ENCODE measurements at places on chromosomes 4 and X. TPM values are rescaled to one million over a fixed set of nuclear protein-coding genes. Genes with fewer than 3 reads are reported as not detected.

CXCR3 gene
- total RNA-seq: not detected

NWD2 gene
- not detected for total RNA-seq

PYURF gene
- 141 TPM for total RNA-seq

FHIP1A gene
- 0.36 TPM for total RNA-seq

OCIAD2 gene
- 2.2 TPM for total RNA-seq

TRIM61 gene
- total RNA-seq: 6.3 TPM

SPANXA2 gene
- not detected for total RNA-seq

MRFAP1L1 gene
- total RNA-seq: 29.9 TPM

DCHS2 gene
- total RNA-seq: not detected
